ENCODE measurements at places on chromosomes 11 and 22.

- DNase-seq, result peak; percentile 72
Measured at GRCh38 chr11:46675288-46675851, 25.0 kb downstream of the ARHGAP1 start.

DNA sequence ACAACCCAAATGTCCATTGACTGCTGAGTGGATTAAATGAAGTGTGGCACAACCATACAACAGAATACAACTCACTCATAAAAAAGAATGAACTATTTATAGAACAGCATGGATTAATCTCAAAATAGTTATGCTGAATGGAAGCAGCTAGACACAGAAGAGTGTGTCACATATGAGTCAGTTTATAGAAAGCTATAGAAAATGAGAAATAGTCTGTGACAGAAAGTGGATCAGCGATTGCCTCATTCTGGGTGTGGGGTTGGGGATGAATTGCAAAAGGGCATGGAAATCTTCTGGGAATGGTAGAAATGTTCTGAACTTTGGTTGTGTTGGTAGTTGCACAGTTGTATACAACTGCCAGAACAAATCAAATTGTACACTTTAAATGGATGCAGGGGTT, 37.4 kb downstream of the PRR5L start:
- DNase-seq, result peak; percentile 33

DNA sequence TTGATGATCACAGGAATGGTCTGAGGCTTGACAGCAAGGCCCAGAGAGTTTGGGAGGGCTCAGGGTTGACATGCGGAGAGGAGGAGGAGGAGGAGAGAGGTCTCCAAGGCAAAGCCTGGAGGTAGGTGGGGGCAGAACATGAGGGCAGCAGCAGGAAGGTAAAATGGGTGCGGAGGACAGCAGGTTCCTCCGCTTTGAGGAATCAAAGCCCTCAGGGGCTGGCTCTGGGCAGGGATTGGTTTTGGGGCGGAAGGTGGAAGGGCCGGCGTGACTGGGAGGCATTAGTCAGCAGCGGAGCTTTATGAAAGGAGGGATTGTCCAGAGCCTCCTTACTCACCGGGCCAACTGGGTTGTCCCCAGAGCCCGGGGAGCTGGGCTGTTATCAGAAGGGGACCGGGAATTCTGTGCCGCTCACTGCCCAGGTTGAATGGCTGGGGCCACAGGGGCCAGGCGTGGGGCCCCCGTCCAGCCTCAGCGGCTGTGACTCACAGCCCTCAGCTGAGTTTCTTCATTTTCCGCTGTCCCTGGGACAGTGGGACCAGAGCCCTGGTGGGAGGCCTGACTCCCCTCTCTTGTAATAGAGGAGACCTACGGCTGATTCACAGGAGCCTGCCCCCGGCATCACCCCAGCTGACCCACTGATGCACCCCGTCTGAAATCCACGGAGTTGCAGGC, 36.2 kb downstream of the LIF start:
- peak; percentile 80 for DNase-seq

GRCh38 chr11:47534704-47535251, 18.2 kb downstream of the CELF1 start:
- DNase-seq, result no peak

- DNase-seq, result peak; percentile 62
Measured at GRCh38 chr22:28229566-28230485, 310.8 kb upstream of the PITPNB start.

DNA sequence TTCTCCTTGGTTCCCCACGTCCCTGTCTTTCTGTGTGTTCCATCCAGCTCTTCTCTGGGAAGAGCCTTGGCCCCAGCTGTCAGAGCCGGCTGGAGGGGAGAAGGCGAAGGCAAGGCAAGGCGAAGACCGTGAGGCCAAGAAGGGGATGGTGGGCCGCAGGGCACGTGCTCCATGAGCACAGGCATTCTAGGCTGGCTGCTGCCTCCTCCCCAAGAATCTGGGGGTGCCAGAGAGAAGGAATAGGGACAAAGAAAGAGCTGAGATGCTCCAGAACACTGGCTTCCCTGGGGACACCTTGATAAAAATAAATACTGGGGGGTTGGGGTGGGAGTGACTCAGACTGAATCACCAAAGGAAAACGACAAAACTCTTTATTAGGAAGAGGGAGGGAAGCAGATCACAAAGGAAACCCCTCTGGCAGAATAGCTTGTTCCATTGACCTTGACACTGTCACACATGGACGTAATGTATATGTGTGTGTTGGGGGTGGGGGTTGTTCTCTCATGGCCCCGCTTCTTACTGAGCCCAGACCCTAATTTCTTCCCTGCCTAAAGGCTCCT, 52.5 kb downstream of the NECTIN1 start:
- peak; percentile 57 for DNase-seq

DNA sequence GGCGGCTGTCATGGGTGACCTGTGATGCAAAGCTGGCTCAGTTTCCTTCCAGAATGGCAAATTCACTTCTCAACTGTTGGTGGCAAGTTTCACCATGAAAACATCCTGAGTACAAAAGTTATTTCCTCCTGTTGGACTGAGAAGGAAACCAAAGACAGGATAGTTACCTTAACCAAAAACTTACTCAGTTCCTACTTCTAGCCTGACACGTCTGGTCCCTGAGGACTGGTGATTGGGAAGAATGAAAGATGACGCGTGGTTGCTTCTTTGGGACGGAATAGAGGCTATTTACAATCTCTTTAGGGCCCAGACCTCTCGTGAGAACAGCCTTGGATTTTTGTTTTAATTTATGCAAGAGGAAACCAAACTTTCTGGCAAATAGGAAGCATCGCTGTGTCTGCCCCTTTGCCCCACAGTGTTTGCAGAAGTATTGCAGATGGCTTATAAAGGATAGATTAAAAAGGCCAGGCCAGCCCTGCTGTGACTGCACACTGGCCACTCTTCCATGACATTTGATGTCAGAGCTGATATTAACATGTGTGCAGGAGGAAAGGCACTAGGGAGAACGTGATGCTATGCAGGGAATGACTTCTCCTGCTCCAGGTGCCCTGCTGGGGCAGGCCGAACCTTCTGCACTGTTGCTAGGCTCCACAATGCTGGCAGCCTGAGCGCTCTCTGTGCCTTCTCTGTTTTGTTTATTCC, 7.6 kb downstream of the VPS26B start:
- DNase-seq, result no peak

DNA sequence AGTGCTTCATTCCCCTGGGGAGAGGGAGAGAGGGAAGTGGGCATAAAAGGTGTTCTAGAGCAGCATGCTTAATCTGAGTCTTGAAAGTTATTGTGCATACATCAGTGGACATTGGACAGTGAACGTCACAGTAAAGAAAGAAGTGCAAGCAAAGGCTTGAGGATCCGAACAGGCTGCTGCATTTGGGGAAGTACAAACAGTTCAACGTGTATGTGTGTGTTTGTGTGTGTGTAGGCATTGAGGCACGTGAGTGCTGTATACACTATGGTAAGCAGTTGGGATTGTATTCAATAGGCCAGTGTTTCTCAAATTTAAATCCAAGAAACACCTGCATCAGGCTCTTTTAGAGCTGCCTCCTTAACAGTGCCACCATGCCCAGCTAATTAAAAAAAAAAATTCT, 10.4 kb upstream of the EIF3M start:
- DNase-seq, result no peak

GRCh38 chr11:132987936-132988335, 544.4 kb downstream of the OPCML start:
- no peak for DNase-seq

GRCh38 chr22:23832226-23833016, 6.4 kb downstream of the DERL3 start:
- DNase-seq, result no peak

GRCh38 chr11:61675826-61676225, 4.4 kb upstream of the DAGLA start:
- DNase-seq, result peak; percentile 29
